ENCODE measurements at places on chromosomes 4 and X.

DNA sequence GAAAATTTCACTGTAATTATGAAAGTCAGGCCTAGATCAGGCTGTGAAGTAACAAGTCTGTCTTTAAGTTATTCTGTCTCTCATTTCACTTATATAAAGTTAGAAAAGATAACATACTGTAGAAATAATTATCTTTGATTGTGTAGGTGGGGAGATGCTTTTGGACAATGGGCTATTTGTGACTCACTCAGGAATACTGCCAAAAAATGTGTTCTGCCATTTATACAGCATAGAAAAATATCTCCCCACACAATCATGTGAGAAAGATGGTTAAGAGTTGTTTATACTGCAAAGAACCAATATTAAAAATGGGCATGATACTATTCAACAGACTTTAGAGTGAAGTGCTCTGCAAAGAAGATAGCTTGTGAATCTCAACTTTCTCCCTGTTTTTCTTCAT, 95.0 kb upstream of the GABRA2 start:
- no peak for DNase-seq

DNA sequence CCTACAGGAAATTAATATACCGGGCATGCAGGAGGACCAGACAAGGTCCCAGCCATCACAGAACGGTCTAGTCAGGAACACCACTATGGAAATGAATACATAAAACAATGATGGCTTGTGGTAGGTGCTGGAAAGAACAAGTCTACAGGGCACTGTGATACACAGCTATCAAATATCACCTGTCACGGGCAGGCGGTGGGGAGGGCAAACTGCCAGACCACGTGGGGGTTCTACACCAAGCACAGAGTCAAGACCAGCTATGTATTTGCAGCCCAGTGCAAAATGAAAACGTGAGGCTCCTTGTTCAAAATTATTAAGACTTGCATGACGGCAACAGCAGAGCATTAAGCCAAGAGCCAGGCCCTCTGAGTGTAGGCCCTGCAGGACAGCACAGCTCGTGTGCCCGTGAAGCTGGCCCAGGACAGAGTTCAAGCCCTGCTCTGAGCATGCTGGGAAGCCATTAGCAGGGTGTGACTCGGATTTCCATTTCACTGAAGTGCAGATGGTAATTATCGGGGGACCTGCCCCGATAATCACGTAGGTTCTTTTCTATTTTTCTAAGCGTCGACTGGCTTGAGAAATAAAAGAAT, 83.6 kb downstream of the JAKMIP1 start:
- no peak for DNase-seq

DNA sequence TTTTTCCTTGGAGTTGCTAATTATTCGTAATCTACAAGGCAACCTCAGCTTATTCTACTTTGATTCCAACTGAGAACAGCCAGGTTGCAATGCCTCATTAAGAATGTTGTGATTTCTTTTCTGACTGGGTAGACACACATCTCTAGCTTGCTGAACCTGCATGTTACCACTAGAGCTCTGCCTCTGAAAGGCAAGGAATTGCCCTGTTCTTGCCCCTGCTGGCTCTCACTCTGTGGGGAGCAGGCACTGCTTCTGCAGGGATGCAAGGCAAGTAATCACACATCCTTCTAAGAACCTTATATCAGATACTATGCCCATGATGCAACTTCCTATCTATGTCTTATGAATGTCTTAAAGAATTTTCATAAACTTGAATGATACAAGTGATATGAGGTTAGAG, 503.2 kb downstream of the PACRGL start:
- DNase-seq: no peak

GRCh38 chr4:76476571-76476970, 41.5 kb downstream of the SHROOM3 start:
- no peak for DNase-seq

DNA sequence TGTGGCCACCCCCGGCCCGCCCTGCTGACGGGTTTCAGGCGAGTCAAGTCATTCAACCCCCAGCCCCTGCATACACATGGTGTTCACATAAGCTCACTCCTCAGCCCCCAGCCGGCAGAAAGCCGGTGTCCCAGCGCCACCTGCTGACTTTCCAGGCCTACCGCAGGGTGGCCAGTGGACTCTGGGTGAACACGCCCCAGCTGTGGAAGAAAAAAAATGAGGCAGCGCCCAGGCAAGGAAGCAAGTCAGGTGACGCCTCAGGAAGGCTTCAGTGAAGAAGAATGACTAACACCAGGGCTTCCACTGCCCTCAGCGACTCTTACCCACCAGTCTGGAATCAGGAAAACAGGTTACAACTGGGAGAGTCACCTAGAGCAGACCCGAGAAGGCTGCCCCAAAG, 15.8 kb downstream of the BCAP31 start:
- DNase-seq: no peak

- DNase-seq: no peak
Measured at GRCh38 chrX:134641346-134641745, 16.9 kb downstream of the PLAC1 start.

DNA sequence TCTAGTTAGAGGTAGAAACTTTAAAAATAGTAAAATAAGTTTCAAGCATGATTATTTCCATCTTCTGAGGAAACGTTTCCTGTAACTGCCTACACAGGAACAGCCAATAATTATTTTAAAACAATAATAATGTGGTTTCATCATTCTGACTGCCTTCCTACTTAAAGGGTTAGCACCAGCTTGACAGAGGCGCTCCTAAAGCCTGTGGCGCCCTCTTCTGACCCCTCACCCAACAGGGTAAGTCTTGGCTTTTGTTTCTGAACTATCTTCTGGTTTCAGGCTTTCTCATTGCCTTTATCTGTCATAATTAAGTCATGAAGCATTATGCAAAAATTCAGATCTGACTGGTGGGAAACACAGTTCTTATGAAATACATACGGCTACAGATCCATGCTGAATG, 96.7 kb downstream of the ITM2A start:
- no peak for DNase-seq

DNA sequence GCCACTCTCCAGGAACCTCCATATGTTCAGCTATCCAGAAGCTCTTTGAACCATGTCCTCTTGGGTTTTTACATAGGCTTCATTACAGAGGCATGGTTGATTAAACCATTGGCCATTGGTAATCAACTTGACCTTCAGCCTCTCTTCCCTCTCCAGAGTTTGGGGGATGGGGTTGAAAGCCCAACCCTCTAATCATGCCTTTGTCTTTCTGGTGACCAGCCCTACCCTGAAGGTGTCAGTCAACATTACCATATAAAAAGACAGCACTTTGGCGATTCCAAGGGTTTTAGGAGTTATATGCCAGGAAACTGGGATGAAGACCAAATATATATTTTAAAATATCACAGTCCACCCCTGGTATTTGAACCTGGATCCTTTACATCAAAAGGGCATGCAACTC, 222.5 kb downstream of the CHIC1 start:
- no peak for DNase-seq

DNA sequence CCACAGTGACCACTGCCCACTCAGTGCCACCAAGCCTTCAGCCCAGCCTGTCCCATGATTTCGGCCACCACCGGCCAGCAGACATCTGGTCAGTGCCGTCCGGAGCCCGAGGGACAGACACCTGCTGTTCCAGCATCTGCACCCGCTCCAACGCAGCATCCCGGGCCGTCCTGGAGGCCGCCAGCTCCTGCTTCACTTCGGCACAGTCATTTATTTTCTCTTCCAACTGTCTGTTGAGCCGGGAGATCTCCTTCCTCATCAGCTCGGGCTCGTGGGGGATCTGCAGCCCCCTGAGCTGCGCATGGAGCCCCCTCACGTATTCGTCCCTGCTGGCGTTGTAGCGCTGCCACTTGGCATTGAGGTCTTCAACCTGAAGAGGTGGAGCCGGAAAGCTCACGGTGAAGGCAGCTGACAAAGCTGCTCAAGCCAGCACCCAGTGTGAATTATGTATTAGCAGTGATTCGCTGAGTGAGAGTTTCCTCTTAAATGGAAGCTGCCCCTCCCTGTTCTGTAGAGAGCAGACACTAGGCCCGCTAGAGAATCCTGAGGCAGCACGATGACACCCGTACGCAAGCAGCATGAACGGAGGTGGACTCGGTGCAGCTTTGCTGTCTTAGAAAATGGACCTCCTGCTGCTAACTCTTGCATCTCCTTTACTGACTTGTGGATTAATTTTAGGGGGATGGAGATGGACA, 11.4 kb downstream of the TNIP2 start:
- no peak for DNase-seq

DNA sequence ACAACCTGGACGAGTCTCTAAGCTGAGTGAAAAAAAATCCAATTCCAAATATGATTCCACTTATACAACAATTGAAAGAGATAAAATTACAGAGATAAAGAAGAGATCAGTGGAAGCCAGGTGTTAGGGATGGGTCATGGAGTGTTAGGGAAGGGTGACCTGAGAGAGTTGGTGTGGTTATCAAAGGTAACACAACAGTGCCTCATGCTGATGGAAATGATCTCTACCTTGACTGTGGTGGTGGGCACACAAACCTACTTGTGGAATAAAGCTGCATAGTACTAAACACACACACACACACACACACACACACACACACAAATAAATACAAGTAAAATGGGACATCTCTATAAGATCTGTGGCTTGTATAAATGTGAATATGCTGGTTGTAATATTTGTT, 26.0 kb downstream of the BEND2 start:
- no peak for DNase-seq

GRCh38 chr4:102114118-102114630, 231.1 kb downstream of the SLC39A8 start:
- no peak for DNase-seq

- no peak for DNase-seq
Measured at GRCh38 chrX:19924285-19924684, 36.9 kb upstream of the SH3KBP1 start.

GRCh38 chr4:169271692-169272007, 894 bp upstream of the SH3RF1 start:
- DNase-seq: no peak

GRCh38 chr4:125316401-125316790, 1.6 kb downstream of the FAT4 start:
- peak; percentile 5 for DNase-seq

- DNase-seq: no peak
Measured at GRCh38 chr4:38535717-38536116, 128.3 kb upstream of the KLF3 start.

- DNase-seq: no peak
Measured at GRCh38 chrX:152992115-152992514, 1.8 kb downstream of the PNMA5 start.

DNA sequence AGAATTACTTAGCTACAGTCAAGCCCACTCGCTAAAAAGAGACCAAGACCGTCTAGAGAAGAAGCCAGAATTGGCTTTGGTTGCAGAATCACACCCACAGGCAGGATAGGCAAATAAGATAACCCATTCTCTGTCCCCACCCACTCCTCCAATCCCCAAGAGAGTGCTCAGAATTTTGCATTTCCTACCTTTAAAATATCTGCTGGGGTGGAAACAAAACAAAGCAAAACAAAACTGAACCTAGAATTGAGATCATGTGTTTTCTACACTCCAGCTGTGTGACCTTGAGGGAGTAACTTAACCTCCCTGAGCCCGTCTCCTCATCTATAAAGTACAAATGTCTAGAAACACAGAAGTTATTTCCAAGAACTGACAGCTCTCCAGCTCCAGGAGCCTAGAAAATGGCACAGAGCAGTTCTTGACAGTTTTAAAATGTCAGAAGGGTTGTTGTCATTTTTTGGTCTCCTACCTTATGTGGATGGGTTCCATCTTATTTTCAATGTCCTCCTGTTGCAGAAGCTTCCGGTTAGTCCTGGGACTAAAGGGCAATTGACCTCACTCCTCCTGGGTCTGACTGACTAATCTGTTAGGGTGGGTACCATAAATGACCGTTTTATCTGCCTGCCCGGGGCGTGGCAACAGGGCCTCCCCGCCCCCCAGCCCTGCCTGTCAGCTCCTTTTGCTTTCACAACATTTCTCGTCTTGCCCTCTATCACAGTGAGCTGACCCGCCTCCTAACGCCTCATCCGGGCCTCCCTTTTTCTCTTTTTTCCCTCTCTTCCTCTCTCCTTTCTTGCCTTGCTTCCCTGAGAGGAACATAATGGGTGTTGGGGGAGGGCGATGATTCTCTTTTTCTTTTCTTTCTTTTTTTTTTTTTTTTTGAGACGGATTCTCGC, 114.0 kb downstream of the RBM47 start:
- DNase-seq: no peak

- DNase-seq: no peak
Measured at GRCh38 chrX:56397636-56398035, 165.5 kb downstream of the KLF8 start.

DNA sequence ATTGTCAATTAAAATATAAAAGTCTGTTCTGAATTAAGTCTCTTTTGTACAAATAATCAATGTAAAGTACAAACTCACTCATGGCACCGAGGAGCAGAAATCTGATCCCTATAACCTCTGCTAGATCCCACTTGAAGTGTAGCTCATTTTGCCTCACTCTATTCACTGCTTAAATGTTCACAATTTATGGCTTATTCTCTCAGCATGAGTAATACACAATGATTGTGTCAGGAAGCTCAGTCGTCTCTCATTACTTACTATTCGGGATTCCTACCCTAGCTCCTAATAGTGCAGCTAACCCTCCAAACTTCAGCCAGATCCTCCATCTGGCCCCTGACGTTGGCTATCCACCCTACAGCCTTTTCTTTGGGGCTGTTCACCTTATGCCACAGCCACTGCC, 4.7 kb upstream of the AMMECR1 start:
- DNase-seq: no peak

DNA sequence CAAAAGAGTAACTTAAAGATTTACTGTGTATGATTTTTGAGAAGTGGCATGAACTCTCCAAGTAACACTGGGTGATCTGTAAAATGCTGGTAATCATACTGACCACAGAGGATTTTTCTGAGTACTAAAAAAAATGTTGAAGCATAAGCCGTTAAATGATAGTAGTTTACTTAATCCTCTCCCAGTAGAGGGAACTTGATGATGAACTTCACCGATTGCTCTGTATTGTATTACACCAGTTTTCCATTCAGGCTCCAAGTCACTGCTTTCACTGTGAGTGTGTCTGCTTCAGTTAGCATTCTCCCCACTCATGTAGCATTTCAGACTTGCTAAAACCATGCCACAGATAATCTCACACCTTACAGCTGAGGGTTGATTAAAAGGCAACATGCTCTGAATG, 294.1 kb downstream of the GBA3 start:
- DNase-seq: no peak

DNA sequence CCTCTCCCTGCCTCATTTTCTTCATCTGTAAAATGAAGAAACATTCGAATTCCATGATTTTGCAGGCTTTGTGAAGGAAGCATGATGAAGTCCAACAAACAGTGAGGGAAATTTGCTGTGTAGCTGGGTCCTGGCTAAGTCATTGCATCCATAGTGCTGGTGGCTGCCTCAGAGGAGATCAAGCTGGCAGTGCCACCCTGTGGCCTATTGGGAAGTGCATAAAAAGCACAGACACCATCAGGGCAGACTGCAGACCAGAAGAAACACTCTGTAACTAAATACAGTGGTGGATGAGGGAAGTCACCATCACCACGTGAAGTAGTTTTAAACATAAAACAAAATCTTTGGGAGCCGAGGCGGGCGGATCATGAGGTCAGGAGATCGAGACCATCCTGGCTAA, 40.7 kb upstream of the DDX3X start:
- DNase-seq: no peak

DNA sequence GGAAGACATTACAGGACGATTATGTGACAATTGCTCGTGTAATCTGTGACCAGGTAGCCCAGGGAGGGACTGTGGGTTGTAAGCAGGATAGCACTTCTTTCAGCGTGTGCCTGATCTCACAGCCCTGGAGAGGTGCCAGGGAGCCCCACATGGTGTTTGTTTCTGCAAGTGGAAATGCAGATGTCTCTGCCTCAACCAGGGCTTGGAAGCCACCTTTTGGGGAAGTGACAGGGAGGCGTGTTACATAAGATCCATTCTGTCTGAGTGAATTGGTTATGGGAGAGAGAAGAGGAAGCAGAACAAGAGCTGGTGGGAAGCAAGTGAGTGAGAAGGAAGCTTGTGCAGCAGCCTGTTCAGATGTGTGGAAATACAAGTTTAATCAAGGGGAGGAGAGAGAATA, 104.5 kb upstream of the GATB start:
- no peak for DNase-seq
